ENCODE measurements at places on chromosomes 1 and 21. TPM values are rescaled to one million over a fixed set of nuclear protein-coding genes. Genes with fewer than 3 reads are reported as not detected.

CACNA1E gene
- not detected for total RNA-seq

SPTA1 gene
- not detected for total RNA-seq

HDAC1 gene
- total RNA-seq: 256 TPM

TACSTD2 gene
- 0.28 TPM for total RNA-seq

SLC41A1 gene
- total RNA-seq: 33.3 TPM

NBPF26 gene
- total RNA-seq: 22.9 TPM

INSRR gene
- total RNA-seq: not detected

NHLH1 gene
- 0.18 TPM for total RNA-seq

KRTAP12-2 gene
- not detected for total RNA-seq

MFAP2 gene
- 12.9 TPM for total RNA-seq

TSPAN1 gene
- 26.1 TPM for total RNA-seq
